ENCODE measurements at places on chromosomes 11 and 22.

GRCh38 chr22:41076857-41077256 lies 15.5 kb upstream of the EP300 start:
- H3K27me3 ChIP-seq = no peaks in the 10 kb centered on the region
- H3K27ac ChIP-seq = no peak overlapping the region
- no peaks in the 10 kb centered on the region for H3K4me1 ChIP-seq
- H3K36me3 ChIP-seq = no peaks in the 10 kb centered on the region
- no peak overlapping the region for H3K4me3 ChIP-seq
- DNase-seq = no peak

DNA sequence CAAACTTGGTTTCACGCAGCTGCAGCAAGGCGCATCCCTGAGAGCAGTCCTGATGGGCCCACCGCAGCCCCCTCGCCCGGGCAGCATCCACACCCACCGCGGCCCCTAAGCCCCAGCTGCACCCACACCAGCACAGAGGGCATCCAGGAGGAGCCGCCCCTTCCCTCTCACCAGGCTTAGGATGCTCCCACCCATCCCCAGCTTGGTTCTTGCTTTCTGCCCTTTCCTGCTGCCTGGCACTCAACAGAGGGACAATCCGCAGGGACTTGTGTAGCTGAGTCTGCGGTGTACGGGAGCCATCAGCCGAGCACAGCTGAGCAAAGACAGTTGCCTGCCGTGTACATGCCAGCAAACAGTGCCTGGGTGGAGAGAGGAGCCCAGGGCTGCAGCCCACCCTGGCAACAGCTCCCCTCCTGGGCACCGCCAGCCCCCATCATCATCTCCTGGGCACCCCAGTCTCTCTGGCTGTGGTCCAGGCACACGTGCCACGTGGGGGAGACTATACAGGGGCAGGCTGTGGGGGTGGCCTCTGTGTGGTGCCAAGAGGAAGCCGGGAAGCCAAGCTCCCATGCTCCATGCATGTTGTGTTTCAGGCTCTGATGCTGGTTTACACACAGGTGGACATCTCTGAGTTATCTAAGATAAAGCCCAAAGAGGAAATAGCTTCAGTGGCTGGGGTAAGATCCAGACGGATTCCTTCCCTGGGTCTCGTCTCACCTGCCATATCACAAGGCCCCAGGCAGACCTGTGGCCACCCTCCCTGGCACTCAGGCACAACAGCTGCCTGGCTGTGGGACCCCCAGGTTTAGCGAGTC lies 36.0 kb upstream of the GNB1L start:
- no peaks in the 10 kb centered on the region for H3K27me3 ChIP-seq
- no peaks in the 10 kb centered on the region for H3K36me3 ChIP-seq
- H3K4me1 ChIP-seq = peaks cover 42% of the 10 kb centered on the region
- DNase-seq = no peak

DNA sequence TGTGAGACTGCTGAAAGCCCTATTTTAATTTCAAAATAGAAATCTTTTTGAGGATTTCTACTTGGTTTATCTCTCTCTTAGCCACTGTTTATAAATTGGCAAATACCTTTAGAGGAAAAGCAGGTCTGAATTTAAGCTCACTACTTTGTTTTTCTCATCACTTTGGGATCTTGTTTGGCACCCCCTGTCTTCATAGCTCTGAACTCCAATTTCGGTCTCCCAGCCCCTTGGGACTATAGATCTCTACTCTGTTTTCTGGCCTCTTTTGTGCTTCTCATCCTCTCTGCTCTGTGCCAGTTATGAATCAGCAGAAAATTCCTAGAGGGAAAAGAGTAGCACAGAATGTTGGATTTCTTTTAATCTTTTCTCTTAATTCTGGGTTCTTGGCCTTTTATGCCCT lies 118.3 kb downstream of the CYP2R1 start:
- H3K4me3 ChIP-seq = no peak overlapping the region
- no peaks in the 10 kb centered on the region for H3K27me3 ChIP-seq
- no peak overlapping the region for H3K27ac ChIP-seq
- H3K36me3 ChIP-seq = no peaks in the 10 kb centered on the region
- H3K4me1 ChIP-seq = no peaks in the 10 kb centered on the region

DNA sequence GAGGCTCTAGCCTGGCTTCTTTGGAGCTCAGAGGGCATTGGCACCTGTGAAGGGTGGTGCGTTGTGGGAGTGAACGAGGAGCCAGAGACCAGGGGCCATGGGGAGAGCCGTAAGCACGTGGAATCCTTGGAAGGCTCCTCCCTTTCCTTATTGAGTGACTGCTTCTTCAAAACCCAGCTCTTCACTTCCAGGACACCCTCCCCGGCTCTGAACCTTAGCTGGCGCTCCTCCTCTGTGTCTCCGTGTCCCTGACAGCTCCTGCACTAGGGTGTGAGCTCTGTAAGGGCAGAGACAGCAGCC lies 26.3 kb downstream of the POLR3H start:
- H3K4me3 ChIP-seq = no peak overlapping the region
- peak overlapping the region; percentile 23 for H3K27ac ChIP-seq
- no peak for DNase-seq
- H3K27me3 ChIP-seq = no peaks in the 10 kb centered on the region
- peaks cover 17% of the 10 kb centered on the region for H3K4me1 ChIP-seq
- H3K36me3 ChIP-seq = peaks cover 21% of the 10 kb centered on the region

DNA sequence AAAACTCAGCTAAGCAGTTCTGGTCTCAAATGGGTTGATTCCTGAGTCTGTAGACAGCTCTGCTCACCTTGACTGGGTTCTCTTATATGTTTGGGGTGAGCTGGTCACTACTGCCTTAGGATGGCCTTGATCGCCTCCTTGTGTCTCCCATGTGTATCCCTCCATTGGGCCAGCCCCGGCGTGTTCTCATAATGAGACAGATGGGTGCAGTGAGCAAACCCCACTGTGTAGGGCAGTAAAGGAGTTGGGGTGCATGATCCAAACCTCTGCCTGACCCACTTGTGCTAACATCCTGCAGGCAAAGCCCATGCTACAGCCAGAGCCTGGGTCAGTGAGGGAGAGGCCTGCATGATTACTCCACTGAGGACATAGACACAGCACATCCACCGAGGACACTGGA lies 657.6 kb downstream of the BRD1 start:
- no peak overlapping the region for H3K4me3 ChIP-seq
- DNase-seq = no peak
- no peaks in the 10 kb centered on the region for H3K4me1 ChIP-seq
- H3K27me3 ChIP-seq = no peaks in the 10 kb centered on the region

GRCh38 chr11:74010306-74011300 lies 1.7 kb upstream of the UCP3 start:
- no peak overlapping the region for H3K27ac ChIP-seq
- no peaks in the 10 kb centered on the region for H3K4me1 ChIP-seq
- no peak overlapping the region for H3K4me3 ChIP-seq
- H3K36me3 ChIP-seq = no peaks in the 10 kb centered on the region
- no peaks in the 10 kb centered on the region for H3K27me3 ChIP-seq

- H3K36me3 ChIP-seq = no peaks in the 10 kb centered on the region
- no peaks in the 10 kb centered on the region for H3K27me3 ChIP-seq
- peaks cover 54% of the 10 kb centered on the region for H3K4me1 ChIP-seq
- H3K27ac ChIP-seq = peak overlapping the region; percentile 79
- peak; percentile 85 for DNase-seq
Measured at GRCh38 chr11:45147891-45148675, 1.6 kb downstream of the PRDM11 start.

DNA sequence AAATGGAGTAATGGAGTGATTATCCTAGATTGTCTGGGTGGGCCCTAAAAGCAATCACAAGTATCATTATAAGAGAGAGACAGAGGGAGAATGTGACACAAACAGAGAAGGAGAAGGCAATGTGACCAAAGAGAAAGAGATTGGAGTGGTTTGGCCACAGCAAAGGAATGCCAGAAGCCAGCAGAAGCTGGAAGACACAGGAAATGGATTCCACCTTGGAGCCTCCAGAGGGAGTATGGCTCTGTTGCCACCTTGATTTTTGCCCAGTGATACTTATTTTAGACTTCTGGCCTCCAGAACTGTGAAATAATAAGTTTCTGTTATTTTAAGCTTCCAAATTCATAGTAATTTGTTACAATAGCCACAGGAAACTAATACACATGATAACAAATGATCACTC lies 36.8 kb upstream of the OR5P2 start:
- no peaks in the 10 kb centered on the region for H3K27me3 ChIP-seq
- no peaks in the 10 kb centered on the region for H3K36me3 ChIP-seq
- no peak overlapping the region for H3K4me3 ChIP-seq
- no peak overlapping the region for H3K27ac ChIP-seq
- H3K4me1 ChIP-seq = no peaks in the 10 kb centered on the region

- no peak overlapping the region for H3K4me3 ChIP-seq
- H3K4me1 ChIP-seq = peaks cover 8% of the 10 kb centered on the region
- H3K27ac ChIP-seq = no peak overlapping the region
- H3K36me3 ChIP-seq = no peaks in the 10 kb centered on the region
- no peak for DNase-seq
Measured at GRCh38 chr11:70628176-70628854, 230.0 kb downstream of the CTTN start.

- no peak for DNase-seq
- no peak overlapping the region for H3K4me3 ChIP-seq
- H3K4me1 ChIP-seq = peaks cover 73% of the 10 kb centered on the region
- no peaks in the 10 kb centered on the region for H3K27me3 ChIP-seq
- no peaks in the 10 kb centered on the region for H3K36me3 ChIP-seq
- peak overlapping the region; percentile 91 for H3K27ac ChIP-seq
Measured at GRCh38 chr11:96211436-96211835, 131.6 kb downstream of the MAML2 start.

DNA sequence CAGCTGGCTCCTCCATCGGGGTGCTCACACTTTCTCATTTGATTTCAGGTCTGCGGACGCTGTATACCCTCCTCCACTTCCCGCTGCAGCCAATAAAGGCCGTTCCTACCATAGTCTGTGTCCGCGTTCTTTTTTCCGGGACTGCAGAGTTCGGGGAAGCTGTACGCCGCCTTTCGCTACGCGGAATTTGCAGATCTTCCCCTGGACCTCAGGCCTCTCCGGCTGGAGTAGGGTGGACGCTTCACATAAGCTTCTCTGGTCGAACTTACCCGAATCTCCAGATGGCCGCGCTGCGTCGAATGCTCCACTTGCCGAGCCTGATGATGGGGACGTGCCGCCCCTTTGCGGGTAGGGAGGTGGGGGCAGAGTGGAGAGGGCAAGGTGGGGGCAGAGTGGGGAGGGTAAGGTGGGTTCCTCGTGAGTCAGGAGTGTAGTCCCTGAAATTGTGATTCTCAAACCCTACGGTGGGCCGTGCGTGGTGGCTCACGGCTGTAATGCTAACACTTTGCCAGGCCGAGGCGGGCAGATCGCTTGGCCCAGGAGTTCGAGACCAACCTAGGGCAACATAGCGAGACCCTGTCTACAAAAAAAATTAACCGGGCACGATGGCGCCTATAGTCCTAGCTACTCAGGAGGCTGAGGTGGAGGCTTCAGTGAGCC lies 617 bp downstream of the CSKMT start:
- H3K27me3 ChIP-seq = no peaks in the 10 kb centered on the region
- peak overlapping the region; percentile 72 for H3K4me3 ChIP-seq
- no peaks in the 10 kb centered on the region for H3K36me3 ChIP-seq
- peaks cover 46% of the 10 kb centered on the region for H3K4me1 ChIP-seq

DNA sequence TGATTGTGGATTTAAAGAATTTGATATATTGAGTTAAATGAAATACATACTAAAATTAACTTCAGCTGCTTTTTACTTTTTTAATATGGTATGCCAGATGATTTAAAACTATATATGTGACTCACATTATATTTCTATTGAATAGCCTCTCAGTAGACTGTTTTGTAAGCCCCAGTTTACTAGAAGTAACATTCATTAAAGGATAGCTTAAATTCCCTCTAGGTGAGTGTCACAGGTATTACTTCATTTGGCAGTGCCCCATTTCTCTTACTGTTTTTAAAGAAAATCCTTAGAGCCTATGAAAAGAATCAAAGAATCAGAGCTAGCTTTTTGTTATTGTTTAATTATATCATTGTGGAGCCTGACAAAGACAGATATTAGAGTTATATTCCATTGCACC lies 48.6 kb downstream of the ZC3H12C start:
- H3K27ac ChIP-seq = no peak overlapping the region
- H3K36me3 ChIP-seq = no peaks in the 10 kb centered on the region
- no peaks in the 10 kb centered on the region for H3K27me3 ChIP-seq

GRCh38 chr11:77441426-77441825 lies 32.5 kb downstream of the PAK1 start:
- no peaks in the 10 kb centered on the region for H3K27me3 ChIP-seq
- H3K36me3 ChIP-seq = no peaks in the 10 kb centered on the region
- no peaks in the 10 kb centered on the region for H3K4me1 ChIP-seq
- H3K27ac ChIP-seq = no peak overlapping the region

GRCh38 chr11:44226945-44227344 lies 83.0 kb downstream of the ALX4 start:
- DNase-seq = no peak
- H3K4me3 ChIP-seq = no peak overlapping the region
- H3K4me1 ChIP-seq = peaks cover 5% of the 10 kb centered on the region
- H3K27me3 ChIP-seq = no peaks in the 10 kb centered on the region

DNA sequence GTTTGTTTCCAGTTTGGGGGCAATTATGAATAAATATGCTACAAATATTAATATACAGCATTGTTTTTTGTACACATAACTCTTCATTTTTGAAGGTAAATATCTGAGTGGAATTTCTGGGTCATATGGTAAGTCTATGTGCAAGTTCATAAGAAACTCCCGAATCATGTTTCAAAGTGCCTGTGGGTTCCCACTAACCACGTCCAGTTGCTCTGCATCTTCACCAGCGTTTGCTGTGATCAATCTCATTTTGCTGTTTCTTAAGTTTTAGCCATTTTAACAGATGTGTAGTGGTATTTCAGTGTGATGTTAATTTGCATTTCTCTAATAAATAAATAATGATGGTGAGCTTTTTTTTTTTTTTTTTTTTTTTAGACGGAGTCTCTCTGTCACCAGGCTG lies 14.2 kb upstream of the CSRP3 start:
- DNase-seq = no peak
- H3K4me1 ChIP-seq = peaks cover 6% of the 10 kb centered on the region
- H3K4me3 ChIP-seq = no peak overlapping the region
- no peaks in the 10 kb centered on the region for H3K27me3 ChIP-seq
- no peak overlapping the region for H3K27ac ChIP-seq
- H3K36me3 ChIP-seq = no peaks in the 10 kb centered on the region

DNA sequence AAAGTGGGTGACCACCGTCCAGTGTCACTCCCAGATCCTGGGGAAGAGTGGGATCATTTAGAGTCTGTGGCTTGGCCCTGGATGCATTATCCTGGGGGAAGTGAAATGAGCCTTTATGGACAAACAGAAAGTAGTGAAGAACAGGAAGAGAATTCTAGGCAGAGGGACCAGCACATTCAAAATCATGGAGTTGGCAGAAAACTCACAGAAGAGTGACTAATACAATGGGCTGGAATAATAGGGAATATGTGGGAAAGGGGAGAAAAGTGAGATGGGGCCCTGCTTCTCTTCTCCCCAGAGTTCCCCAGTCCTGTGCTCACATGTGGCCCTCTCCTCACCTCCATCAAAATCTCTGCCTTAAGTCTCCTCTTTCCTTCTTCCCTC lies 84.3 kb downstream of the CCDC81 start:
- peaks cover 5% of the 10 kb centered on the region for H3K36me3 ChIP-seq
- no peak for DNase-seq
- no peak overlapping the region for H3K4me3 ChIP-seq
- H3K27ac ChIP-seq = peak overlapping the region; percentile 75

GRCh38 chr11:74141241-74141695 lies 29.5 kb downstream of the C2CD3 start:
- no peak for DNase-seq
- H3K36me3 ChIP-seq = no peaks in the 10 kb centered on the region
- no peaks in the 10 kb centered on the region for H3K27me3 ChIP-seq
- H3K4me3 ChIP-seq = no peak overlapping the region
- H3K27ac ChIP-seq = no peak overlapping the region
- H3K4me1 ChIP-seq = peaks cover 19% of the 10 kb centered on the region

GRCh38 chr11:132032555-132032954 lies 662.1 kb downstream of the NTM start:
- H3K36me3 ChIP-seq = no peaks in the 10 kb centered on the region
- H3K4me3 ChIP-seq = no peak overlapping the region
- no peak overlapping the region for H3K27ac ChIP-seq
- H3K27me3 ChIP-seq = no peaks in the 10 kb centered on the region
- DNase-seq = no peak

All from vagina (tissue), 2 donors.